ENCODE measurements at places on chromosomes 7 and 10.

DNA sequence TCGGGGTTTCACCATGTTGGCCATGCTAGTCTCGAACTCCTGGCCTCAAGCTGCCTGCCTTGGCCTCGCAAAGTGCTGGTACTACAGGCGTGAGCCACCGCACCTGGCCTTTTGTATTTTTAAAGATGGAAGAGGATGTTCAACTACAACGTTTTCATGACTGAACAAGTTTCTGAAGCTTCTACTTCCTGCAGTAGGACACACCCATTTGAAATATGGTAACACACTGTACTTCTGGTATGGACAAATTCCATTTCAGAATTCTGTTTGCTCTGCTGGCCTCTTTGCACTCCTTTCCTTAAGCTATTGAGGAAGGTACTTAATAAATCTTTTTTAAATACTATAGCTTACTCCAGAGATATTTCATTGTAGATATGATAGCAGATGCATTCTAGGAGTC, 10.9 kb upstream of the CDK1 start:
- DNase-seq = no peak

DNA sequence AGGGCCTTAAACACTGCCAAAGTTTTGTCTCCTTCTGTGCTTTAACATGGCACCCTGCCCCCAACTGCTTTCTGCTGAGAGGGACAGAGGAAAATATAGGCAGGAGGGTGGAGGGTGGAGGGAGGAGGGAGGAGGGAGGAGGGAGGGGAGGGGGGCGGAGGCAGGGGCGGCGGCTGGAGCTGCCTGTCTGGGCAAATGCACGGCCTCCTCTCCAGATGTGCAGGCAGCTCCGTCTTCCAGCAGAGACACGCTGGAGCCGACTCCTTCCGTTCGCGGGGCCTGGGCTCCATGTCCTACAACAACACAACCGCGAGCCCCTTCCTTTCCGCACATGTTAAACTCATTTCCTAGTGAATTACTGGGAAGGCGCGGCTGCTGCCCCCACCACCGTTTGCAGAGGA, 14.2 kb downstream of the EBF3 start:
- DNase-seq = no peak

GRCh38 chr10:123287594-123288247, 133.5 kb downstream of the BUB3 start:
- no peak for DNase-seq

DNA sequence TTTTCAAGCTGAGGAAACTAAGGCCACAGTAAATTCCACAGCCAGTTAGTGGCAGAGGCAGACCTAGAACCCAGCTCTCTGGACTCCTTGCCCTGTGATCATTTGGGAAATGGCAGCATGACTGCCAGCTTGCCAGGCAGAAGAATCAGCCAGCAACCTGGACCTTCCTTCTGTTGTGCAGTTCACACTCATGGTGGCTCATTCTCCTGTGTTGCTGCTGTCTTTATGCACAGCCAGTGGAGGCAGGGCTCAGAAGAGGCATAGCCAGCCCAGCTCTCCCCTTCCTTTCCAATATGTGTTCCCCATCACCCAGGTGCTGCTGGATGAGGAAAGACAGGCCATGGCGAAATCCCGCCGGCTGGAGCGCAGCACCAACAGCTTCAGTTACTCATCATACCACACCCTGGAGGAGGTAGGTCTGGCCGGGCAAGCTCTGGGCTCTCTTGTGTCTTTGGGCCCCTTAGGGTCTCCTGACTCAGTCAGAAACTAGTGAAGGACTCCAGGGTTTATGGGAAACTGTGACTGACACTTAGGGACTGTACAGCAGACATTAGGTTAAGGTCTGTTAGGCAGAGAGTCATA, 14.8 kb downstream of the CPA5 start:
- no peak for DNase-seq

DNA sequence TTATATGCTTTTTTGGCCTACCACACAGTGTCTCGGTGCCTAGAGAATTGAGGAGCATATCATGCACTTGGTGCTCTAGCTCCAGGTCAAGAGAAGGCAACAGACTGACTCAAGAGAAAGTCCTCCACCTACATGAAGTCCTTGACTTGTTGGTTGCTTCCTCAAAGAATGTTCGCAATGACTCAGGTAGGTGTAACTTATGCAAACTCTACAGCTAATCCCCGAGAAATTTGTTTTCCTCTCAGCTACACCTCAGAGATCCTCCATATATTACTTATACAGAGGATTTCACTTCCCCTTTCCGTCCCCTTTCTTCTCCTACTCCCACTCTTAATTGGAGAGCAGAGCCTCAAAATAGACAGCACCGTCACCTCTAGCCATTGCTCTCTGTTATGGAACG, 1013.1 kb downstream of the KCNMA1 start:
- no peak for DNase-seq

DNA sequence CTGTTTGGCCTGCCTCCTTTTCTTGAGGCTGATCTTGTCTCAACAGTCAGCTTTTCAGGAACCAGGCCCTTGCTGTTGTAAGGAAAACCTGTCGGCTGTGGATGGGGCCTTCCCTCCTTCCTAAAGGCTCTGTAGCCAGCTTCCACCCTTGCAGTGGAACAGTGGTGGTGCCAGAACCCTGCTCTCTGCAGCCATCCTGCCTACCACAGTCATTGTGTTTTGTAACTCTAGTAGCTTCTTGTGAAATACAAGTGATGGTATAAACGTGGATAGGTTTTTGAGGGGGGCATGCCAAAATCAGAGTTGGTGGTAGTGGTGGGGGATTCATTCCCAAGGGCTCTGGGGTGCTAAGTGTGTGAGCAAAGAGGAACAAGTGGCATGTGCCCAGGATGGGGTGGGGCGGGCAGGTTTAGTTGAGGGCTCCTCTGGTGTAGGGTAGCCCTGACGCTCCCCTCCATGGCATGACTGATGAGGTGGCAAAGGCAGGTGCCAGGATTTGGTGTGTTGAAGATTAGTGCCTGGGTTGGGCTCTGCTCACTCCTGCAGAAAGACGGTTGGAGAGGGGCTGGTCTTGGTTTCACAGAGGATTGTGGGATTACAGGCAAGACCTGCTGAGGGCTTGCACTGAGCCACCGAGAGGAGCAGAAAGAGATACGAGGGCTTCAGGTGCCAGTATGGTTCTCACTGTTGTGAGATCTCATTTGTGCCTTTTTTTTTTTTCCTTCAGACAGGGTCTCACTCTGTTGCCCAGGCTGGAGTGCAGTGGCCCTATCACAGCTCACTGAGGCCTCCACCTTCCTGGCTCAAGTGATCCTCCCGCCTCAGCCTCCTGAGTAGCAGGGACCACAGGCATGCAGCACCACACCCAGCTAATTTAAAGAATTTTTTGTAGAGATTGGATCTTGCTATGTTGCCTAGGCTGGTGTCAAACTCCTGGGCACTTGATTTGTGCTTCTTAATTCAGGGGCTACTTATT, 7.4 kb downstream of the TSPAN14 start:
- no peak for DNase-seq

- DNase-seq = no peak
These were observed 14.5 kb downstream of the EGFR start for GRCh38 chr7:55033236-55033846.

DNA sequence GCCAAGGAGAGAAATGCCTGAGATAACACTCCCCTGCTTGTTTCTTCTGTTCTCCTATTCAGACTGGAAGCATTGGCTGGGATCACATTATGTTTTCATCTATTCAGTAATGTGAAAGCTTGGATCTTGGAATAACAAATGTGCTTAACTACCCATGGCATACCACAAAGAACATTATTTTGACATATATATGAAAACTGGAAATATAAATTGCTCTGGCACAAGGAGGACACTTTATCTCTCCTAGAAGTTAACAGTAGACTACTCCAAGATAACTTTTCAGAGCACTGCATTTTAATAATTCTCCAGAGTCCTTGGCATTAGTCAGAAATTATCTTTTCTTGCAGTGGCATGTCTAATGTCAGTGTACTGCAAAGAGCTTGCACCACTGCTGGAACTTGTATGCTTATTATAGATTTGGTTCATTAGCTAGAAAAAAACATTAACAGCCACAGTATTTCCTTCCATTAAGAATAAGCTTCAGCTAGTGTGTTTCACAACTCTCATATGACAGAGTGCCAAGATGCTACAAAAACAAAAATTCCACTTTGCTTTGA, 169.3 kb upstream of the LRRN3 start:
- DNase-seq = no peak

All from NCI-H1694 (cell line).